CD4-positive, alpha-beta T cell treated with Interferon alpha-2 for 1 hour (primary cell): ENCODE measurements at places on chromosomes 2 and 18.

DNA sequence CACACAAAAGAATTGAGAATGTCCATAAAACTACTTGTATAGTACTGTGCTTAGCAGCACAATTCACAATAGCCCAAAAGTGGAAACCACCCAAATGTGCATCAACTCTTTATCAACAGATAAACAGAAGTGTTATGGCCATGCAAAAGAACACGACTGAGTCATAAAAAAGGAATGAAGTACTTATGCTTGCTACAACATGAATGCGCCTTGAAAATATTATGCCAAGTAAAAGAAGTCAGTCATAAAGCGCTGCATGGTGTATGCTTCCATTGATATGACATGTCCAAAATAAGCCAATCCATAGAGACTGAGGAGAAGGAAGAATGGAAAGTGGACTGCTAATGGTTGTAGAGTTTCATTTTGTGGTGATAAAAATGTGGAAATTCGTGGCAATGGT is 12.1 kb upstream of the MAP2 start:
- no peak for DNase-seq

GRCh38 chr2:15714002-15714401 is 122.3 kb downstream of the DDX1 start:
- DNase-seq: no peak

- no peak for DNase-seq
Measured at GRCh38 chr2:120815292-120815691, 79.6 kb downstream of the GLI2 start.

DNA sequence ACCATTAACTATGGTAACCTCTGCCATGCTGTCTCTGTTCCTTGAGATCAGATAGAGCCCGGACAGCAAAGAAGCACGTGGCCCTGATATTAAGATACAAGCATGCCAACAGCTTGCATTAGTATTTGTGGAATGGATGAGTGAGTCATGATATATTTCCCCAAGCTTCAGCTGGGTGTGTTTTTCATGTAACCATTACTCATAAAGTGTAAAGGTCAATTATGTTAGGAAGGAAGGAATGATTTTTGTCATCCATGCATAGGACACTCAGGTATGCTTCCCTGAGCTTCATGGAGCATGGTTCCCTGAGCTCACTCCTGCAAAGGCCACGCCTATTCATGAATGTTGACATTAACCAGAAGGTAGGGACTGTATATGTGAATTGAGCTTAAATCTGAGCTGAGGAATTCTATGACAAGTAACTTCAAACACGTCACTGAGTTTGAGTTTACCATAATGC is 74.6 kb downstream of the ARL4C start:
- DNase-seq: no peak

GRCh38 chr2:2324565-2325101 is 6.4 kb downstream of the MYT1L start:
- no peak for DNase-seq

- no peak for DNase-seq
Measured at GRCh38 chr2:70716131-70716743, 51.8 kb downstream of the ADD2 start.
